Mononuclear cell (primary cell): ENCODE measurements at places on chromosomes 5 and 9. TPM values are rescaled to one million over a fixed set of nuclear protein-coding genes. Genes with fewer than 3 reads are reported as not detected.

RASEF gene
- total RNA-seq: under 0.01 TPM

FGF1 gene
- not detected for total RNA-seq

RABGAP1 gene
- total RNA-seq: 33.8 TPM

EGR1 gene
- total RNA-seq: 36.6 TPM

XPA gene
- 20.5 TPM for total RNA-seq

ABITRAM gene
- total RNA-seq: 5.5 TPM

ANKRD20A1 gene
- 0.21 TPM for total RNA-seq

KLHL3 gene
- 9.3 TPM for total RNA-seq

SLC9A3 gene
- 1.8 TPM for total RNA-seq

ENTPD2 gene
- total RNA-seq: not detected

PCDHA4 gene
- not detected for total RNA-seq

PITX1 gene
- not detected for total RNA-seq

HAPLN1 gene
- under 0.01 TPM for total RNA-seq

SEC16A gene
- total RNA-seq: 38.0 TPM

TICAM2 gene
- 1.2 TPM for total RNA-seq

C5 gene
- 1.8 TPM for total RNA-seq

FRRS1L gene
- total RNA-seq: under 0.01 TPM

BRD3OS gene
- total RNA-seq: 3.6 TPM

MLLT3 gene
- total RNA-seq: 61.1 TPM

C5orf46 gene
- total RNA-seq: not detected

ABO gene
- 4.5 TPM for total RNA-seq

CDC42SE2 gene
- total RNA-seq: 463 TPM

HAVCR2 gene
- 27.3 TPM for total RNA-seq

SUSD3 gene
- 11.0 TPM for total RNA-seq

SLC2A6 gene
- 23.3 TPM for total RNA-seq
